ENCODE measurements at places on chromosomes 7 and 10.

DNA sequence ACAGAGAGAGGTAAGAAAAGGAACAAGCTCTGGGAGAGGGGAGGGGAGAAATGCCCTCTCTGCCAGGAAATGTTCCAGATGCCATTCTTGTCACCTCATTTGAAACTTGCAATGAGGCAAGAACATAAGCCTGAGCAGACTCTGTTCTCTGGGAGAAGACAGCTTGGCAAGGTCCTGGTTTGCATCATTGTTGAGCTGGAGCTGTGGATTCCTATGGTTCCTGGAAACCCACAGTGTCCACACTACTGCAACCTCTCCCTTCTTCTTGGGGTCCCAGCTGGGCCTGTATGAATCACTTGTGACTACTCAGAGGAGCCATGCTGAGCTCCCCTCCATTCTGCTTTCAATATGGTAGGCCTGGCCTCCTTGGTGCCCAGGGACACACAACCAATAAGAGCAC, 60.8 kb upstream of the HECTD2 start:
- DNase-seq, result no peak

GRCh38 chr7:150739033-150739432, 1.8 kb downstream of the GIMAP5 start:
- no peak for DNase-seq

DNA sequence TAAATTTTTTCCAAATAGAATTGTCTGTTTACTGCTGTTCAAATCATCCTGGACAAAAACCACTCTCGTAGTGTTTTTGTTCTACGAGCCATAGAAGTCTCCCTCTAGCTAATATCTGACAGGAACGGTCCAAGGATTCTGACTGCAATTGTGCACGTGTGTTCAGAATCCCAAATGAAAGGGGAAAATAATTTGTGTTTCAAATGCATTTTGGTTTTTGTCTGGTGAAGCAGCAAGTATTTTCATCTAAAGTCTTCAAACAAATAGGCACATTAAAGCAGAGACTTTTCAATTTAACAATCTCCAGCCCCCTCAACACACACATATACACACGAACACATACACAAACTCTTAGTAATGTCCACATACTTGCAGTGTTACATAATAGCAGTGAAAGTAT, 475 bp downstream of the NEUROD6 start:
- no peak for DNase-seq

GRCh38 chr7:47492716-47493325, 89.1 kb downstream of the TNS3 start:
- DNase-seq, result no peak

DNA sequence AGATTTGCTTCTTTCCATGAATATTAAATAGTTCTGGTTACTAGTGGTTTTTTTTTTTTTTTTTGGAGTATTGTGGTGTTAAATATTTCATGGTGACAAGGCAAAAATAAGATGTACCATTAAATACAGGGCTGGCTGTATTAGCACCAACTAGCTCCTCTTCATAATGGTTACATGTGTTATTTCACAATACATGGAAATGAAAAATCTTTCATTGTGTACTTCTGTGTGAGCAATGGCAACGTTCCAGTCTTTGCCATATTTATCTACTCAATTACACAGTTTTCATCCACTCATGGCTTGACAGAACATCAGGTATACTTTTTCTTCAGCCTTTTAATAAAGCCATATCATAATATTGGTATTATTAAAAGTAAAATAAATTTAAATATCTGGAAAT, 394.7 kb upstream of the GRM3 start:
- no peak for DNase-seq

DNA sequence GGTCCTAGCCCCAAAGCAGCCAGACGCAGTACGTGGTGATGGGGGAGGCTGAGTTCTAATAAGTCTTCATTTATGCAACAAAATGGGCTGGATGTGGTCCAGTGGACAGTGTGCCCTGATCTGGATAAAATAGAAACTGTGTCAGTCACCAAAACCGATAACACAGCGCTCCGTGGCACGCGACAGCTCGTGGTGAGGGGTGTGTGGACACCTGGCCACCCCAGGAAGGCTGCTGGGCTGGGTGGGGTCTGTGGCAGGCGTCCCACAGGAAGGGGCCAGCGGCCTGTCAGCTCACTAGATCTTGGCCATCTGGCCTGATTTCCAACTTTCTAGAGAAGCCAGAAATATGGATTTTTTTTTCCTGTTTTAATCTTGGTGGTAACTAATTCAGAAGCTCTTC, 17.0 kb downstream of the FAM20C start:
- no peak for DNase-seq

GRCh38 chr7:135772639-135773222, 24.1 kb upstream of the FAM180A start:
- DNase-seq, result no peak

- DNase-seq, result no peak
Measured at GRCh38 chr10:27986821-27987220, 12.1 kb downstream of the ODAD2 start.

- DNase-seq, result no peak
Measured at GRCh38 chr10:3691482-3691881, 93.5 kb downstream of the KLF6 start.

DNA sequence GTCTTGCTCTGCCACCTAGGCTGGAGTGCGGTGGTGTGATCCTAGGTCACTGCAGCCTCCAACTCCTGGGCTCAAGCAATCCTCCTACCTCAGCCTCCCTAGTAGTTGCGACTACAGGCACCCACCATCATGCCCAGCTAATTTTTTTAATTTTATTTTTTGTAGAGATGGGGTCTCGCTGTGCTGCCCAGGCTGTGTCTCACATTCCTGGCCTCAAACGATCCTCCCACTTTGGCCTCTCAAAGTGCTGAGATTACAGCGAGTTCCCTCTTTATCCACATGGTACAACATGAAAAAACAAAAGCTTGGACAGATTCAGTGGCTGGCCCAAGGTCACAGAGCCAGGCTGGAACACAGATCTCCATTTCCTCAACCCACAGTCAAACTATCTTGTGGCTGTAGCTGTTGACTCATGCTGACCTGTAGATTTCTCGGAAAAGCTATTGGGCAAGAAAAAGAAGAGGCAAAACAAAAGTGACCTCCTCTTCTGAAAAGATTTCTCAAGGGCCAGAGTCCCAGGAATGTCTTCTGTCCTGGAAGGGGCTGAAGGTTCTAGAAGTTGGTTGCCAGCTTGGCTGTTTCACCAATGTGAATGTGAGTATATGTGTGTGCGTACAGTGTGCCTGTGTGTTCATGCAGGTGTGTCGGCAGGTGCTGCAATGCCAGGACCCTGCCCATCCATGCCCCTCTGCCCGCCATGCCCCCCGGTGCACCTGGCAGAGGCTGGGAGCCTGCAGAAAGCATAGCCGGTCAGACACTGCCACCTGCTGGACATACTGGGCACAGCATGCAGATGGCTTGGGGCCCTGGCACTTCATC, 28.4 kb downstream of the TMEM130 start:
- peak; percentile 51 for DNase-seq

- no peak for DNase-seq
Measured at GRCh38 chr10:58518775-58519174, 6.1 kb downstream of the BICC1 start.

Data from activated CD4-positive, alpha-beta T cell treated with anti-CD3 and anti-CD28 coated beads, Interleukin-2, amount 50 U/mL, for 16 hours (primary cell).